Effector memory CD8-positive, alpha-beta T cell (primary cell): ENCODE measurements at places on chromosomes 6 and 20.
A peak's percentile ranks its signal among the peaks of the same experiment; 100 is the strongest.

GRCh38 chr6:102813489-102814275 is 1420.2 kb downstream of the GRIK2 start:
- no peak for DNase-seq
- no peak overlapping the region for H3K27ac ChIP-seq
- no peak overlapping the region for H3K4me3 ChIP-seq
- H3K4me1 ChIP-seq = no peaks in the 10 kb centered on the region

DNA sequence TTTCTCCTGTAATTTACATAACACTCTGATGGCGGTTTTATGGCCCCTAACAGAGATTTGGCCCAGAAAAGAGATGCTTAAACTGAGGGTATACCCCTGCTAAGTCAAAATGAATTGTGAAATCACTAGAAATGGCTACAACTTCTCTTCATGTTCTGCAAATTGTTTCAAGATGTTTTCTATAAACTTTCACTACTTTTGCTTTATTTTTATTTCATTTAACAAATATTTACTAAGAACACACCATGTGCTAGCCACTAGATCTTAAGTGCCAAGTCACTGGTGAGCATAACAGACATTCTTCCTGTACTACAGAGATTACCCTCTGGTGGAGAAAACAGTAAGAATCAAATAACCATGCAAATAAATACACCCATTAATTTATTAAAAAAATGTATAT is 87.6 kb downstream of the KCNQ5 start:
- no peak for DNase-seq
- no peak overlapping the region for H3K4me3 ChIP-seq
- no peaks in the 10 kb centered on the region for H3K4me1 ChIP-seq
- H3K27me3 ChIP-seq = no peaks in the 10 kb centered on the region

DNA sequence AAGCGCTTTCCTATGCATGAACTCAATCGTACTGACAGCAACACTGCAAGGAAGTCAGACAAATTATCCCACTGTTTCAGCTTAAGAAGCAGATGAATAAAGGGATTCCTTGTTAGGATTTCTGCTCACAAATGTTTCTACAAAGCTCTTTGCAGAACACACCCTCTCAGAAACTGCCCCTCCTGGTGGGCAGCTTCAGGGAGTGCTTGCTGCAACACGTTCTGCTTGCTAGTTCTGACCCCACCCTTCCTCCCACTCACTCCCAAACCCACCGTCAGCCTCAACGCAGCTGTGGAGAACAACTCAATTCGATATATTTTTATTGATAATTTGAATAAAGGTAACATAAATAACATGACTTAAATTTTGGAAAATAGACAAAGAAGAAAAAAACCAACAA is 250.8 kb upstream of the PRDM1 start:
- no peak overlapping the region for H3K4me3 ChIP-seq
- H3K36me3 ChIP-seq = no peaks in the 10 kb centered on the region
- H3K4me1 ChIP-seq = no peaks in the 10 kb centered on the region
- no peaks in the 10 kb centered on the region for H3K27me3 ChIP-seq
- no peak overlapping the region for H3K27ac ChIP-seq

DNA sequence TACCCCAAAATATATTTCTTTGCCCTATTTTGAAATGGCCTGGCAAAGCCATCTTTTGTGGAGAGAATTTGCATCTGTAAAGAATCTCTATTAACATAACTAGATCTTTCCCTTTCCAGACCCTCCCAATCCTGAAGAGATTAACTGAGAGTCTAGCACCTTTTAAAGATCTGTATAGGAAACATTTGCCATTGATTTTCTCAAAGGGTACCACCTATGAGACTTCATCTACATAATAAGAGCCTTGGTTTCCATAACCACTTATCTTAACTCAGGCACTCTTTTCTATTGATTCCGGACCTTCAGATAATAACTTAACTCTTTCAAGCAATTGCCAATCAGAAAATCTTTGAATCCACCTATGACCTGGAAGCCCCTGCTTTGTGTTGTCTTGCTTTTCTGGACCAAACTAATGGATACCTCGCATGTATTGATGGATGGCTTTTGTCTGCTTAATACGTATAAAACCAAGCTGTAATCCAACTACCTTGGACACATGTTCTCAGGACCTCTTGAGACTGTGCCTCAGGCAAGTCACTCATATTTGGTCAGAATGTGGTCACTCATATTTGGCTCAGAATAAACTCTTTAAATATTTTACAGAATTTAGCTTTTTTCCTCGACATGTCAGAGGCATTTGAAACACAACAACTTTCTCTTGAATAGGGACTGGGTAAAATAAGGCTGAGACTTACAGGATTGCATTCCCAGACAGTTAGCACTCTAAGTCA is 31.4 kb downstream of the SLC22A2 start:
- H3K36me3 ChIP-seq = no peaks in the 10 kb centered on the region
- DNase-seq = no peak
- no peaks in the 10 kb centered on the region for H3K27me3 ChIP-seq
- H3K27ac ChIP-seq = no peak overlapping the region
- H3K4me3 ChIP-seq = no peak overlapping the region

DNA sequence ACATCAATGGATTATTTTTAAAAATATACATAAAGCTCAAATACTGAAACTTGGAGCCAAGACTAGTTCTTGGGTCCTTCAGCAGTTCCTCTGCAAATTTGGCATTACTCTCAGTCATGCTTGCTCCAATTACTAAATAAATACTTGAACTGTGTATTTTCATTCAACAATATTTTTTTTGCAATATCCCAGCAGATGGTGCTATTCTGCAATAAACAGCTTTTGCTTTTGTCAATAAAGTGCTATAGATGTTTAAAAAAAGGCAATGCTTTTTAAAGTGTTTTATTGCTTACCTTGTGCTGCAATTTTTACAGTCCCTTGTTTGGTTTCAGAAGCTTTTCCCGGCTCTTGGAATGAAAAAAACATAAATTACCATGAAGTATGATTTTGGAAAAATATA is 243.4 kb downstream of the TRDN start:
- H3K27me3 ChIP-seq = no peaks in the 10 kb centered on the region
- no peak overlapping the region for H3K27ac ChIP-seq
- no peaks in the 10 kb centered on the region for H3K36me3 ChIP-seq
- H3K4me1 ChIP-seq = no peaks in the 10 kb centered on the region
- no peak overlapping the region for H3K4me3 ChIP-seq
- no peak for DNase-seq

DNA sequence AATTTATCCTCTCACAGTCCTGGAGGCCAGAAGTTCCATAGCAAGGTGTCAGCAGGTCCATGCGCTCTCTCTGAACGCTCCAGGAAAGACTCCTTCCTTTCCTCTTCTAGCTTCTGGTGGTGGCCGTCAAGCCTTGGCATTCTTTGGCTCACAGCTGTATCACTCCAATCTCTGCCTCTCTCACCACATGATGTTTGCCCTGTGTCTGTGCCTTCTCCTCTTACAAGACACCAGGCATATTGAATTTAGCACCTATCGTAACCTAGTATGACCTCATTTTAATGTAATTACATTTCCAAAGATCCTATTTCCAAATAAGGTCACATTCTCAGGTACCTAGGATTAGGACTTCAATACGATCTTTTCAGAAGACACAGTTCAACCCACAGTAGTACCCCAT is 428.5 kb downstream of the CD83 start:
- peaks cover 5% of the 10 kb centered on the region for H3K4me1 ChIP-seq
- H3K4me3 ChIP-seq = no peak overlapping the region
- DNase-seq = no peak

- H3K4me3 ChIP-seq = no peak overlapping the region
- peaks cover 29% of the 10 kb centered on the region for H3K36me3 ChIP-seq
- no peak overlapping the region for H3K27ac ChIP-seq
- no peaks in the 10 kb centered on the region for H3K27me3 ChIP-seq
These were observed 34.7 kb upstream of the GSTA4 start for GRCh38 chr6:53029761-53030160.

GRCh38 chr6:85436411-85436810 is 13.5 kb upstream of the NT5E start:
- H3K27ac ChIP-seq = no peak overlapping the region
- no peaks in the 10 kb centered on the region for H3K27me3 ChIP-seq
- H3K4me3 ChIP-seq = no peak overlapping the region
- H3K4me1 ChIP-seq = no peaks in the 10 kb centered on the region
- no peak for DNase-seq
- no peaks in the 10 kb centered on the region for H3K36me3 ChIP-seq

DNA sequence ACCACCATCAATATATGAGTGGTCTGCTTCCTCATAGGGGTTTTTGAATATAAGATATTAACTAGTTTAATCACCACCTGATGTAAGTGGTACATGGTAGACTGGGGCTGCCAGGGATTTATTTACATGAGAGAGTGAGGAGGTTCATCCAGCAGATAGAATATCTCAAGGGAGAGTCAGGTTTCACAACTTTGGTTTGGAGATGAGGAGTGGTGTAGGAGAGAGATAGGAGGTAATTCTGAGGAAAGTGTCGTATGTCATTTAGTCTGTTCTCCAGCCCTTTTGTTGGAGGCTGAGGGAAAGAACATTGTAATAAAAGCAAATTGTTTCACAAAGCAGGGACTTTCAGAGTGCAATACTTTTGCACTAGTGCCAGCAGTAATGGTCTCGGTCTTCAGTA is 16.8 kb downstream of the L3MBTL3 start:
- DNase-seq = no peak
- peaks cover 30% of the 10 kb centered on the region for H3K4me1 ChIP-seq
- peak overlapping the region; percentile 77 for H3K27ac ChIP-seq
- H3K27me3 ChIP-seq = no peaks in the 10 kb centered on the region
